Ureter (tissue), 1 donor: ENCODE measurements at places on chromosomes 1 and 21. TPM values are rescaled to one million over a fixed set of nuclear protein-coding genes. Genes with fewer than 3 reads are reported as not detected.

DNA sequence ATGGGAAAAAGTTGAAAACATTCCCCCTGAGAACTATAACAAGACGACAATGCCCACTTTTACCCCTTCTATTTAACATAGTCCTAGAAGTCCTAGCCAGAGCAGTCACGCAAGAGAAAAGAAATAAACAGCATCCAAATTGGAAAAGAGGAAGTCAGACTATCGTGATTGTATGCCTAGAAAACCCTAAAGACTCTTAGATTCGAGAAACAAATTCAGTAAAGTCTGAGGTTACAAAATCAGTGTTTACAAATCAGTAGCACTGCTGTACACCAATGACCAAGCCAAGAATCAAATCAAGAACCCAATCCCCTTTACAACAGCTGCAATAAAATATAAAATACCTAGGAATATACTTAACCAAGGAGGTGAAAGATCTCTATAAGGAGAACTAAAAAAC is 72.4 kb downstream of the POU2F1 start:
- DNase-seq = no peak

DNA sequence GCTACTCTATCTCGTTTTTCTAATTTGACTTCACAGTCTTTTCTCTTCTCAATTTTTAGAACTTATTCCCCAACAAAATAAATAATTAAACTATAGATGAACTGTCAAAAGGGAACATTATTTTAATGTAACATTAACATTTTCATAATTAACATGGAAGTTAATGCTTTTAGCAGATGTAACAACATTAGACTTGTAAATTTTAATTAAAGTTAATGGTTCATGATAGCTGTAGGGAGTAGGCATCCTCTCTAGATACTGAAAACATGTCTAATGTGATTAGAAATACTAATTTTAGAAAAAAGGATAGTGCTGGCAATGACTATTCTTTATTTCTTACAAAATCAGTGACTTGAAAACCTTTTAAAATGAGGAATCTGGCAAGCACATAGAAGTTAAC is 32.1 kb upstream of the NEK7 start:
- DNase-seq = no peak

DNA sequence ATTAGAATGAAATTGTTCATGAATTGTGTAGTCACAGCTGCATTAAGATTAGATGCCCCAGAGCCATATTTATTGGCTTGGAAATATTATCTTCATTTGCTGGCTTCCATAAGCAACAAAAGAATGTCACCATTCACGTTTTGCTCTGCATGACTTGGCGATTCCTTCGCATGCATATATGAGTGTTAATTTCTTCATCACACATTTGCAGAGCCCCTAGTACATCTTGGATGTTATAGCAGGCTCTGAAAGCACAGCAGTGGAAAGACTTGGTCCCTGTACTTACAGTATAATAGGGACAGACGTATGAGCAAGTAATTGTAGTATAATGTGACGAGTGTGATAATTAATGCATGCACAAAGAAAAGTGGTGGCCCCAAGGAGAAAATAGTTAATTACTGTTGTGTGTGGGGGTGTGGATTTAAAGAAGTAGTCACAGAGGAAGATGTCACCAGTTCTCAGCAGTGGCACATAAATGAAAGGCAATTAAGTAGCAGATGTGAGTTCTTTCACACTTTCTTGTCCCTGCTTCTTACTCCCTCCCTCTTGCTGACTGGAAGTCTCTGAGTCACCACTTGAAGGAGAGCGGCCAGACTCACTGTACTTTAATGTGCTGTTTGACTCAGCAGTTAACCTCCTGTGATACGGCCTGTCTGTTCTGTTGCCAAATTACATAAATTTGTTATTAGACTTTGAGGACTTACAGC is 21.0 kb downstream of the S100A10 start:
- peak; percentile 65 for DNase-seq

GRCh38 chr1:183730886-183731573 is 73.9 kb upstream of the RGL1 start:
- DNase-seq = no peak

GRCh38 chr1:1470626-1471388 is 758 bp upstream of the ATAD3B start:
- no peak for DNase-seq

- DNase-seq = no peak
These were observed 15.4 kb upstream of the PHACTR4 start for GRCh38 chr1:28354121-28354520.

DNA sequence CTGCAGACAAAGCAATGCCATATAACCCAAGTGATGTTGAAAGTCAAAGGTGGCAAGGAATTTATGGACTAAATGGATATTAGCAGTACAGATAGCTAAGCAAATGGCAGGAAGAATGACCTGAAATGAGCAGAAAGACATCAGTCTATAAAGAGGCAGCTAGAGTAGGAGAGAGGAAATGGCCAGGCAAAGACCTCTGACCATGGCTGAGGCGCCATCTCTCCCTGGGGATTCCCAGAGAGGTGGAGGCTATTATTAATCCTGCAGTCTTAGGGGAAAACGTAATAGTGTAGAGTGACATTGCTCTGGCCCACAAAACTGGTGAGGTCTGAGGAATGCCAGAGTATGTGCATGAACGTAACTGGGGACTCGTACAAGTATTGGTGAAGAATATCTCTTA is 563.6 kb upstream of the PRMT6 start:
- no peak for DNase-seq

Gene AVPR1B
- not detected for total RNA-seq

Gene FGGY
- total RNA-seq = 38.8 TPM

Gene BMP8B
- 3.7 TPM for total RNA-seq

Gene TFB2M
- total RNA-seq = 13.6 TPM

Gene AMPD1
- 0.86 TPM for total RNA-seq

Gene KRTAP11-1
- not detected for total RNA-seq

Gene SPRR2F
- total RNA-seq = not detected

Gene ST7L
- total RNA-seq = 33.3 TPM
